ENCODE measurements at places on chromosomes 4 and X.

DNA sequence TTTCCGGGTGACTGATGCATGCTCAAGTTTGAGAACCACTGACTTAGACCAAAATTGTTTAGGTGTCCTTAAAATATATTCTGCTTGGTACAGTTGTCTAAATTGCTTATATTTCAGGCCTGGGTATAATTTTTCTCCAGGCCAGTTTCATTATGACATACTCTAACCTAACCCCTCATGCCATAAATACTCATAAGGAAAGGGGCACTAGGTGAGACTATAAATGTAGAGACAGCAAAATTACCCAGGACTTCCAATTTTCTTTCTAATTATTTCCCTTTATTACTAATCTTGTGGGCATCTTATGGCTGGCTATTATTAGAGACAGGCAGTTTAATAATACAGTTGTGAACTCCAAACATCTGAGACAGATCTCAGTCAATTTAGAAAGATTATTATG lies 150.2 kb downstream of the RRAGB start:
- no peak for DNase-seq

GRCh38 chr4:155684892-155685541 lies 18.4 kb downstream of the GUCY1A1 start:
- no peak for DNase-seq

GRCh38 chrX:70970482-70970995 lies 39.6 kb upstream of the SLC7A3 start:
- DNase-seq, result peak; percentile 1

DNA sequence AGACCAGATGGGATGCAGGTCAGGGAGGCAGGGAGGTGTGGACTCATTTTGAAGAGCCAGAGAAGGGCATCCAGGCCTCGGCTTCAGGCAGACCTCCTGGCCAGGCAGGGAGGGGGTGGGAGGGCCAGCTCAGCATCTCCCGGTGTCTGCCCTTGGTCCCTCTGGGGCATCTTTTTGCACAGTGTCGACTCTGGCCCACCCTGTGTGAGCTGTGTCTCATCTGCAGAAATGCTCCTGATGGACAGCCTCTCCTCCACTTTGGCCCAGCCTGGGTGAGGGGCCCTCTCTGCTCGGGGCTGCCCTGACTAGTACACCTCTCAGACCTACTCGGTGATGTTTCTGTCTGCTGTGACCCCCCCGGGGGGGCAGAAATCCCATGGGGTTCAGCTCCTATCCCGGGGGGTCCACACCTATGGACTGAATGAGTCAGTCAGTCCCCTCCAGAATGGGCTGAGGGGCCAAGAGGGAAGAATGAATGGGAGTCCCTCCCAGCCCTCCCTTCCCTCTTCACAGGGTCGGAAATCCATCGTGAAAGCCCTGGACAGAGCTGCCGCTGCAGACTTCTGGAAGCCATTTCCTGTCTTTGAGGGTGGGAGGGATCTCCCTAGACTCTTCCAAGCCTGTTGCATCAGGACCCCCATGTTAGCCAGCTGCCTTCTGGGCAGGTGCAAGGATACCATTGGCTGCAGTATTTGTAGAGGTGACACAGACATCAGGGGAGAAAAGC lies 196.7 kb upstream of the PSAPL1 start:
- no peak for DNase-seq

GRCh38 chrX:67207912-67208311 lies 335.9 kb upstream of the AR start:
- no peak for DNase-seq

GRCh38 chr4:115456231-115456630 lies 342.8 kb upstream of the NDST4 start:
- DNase-seq, result no peak

GRCh38 chrX:148310426-148311165 lies 189.8 kb upstream of the AFF2 start:
- no peak for DNase-seq

- peak; percentile 22 for DNase-seq
Observed at GRCh38 chr4:26803211-26803861, 57.3 kb upstream of the STIM2 start.

GRCh38 chr4:25160714-25161592 lies 704 bp upstream of the SEPSECS start:
- no peak for DNase-seq

DNA sequence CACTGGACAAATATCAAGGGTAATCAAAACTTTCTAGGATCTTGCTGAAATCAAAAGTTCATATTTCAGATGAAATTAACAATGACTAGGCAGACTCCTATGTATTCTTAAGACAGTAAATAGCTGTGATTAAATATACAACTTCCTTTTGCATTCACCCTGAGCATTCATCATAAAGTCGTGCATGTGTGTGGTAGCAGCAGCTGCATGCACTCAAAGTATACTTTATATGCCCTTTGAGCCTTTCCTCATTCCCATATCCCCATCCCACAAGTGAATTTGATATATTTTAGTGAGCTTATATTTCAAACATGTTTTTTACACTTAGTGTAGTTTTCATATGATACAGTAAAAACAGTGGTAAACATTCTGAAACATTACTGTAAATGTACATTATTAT lies 959.0 kb downstream of the C4orf33 start:
- no peak for DNase-seq

GRCh38 chrX:68232206-68232605 lies 201.1 kb downstream of the OPHN1 start:
- DNase-seq, result no peak

- peak; percentile 77 for DNase-seq
Observed at GRCh38 chr4:726235-726787, 20.7 kb downstream of the PCGF3 start.

GRCh38 chrX:96474741-96475125 lies 209.9 kb upstream of the DIAPH2 start:
- DNase-seq, result no peak

- DNase-seq, result no peak
Observed at GRCh38 chrX:44952329-44953027, 79.5 kb downstream of the KDM6A start.

DNA sequence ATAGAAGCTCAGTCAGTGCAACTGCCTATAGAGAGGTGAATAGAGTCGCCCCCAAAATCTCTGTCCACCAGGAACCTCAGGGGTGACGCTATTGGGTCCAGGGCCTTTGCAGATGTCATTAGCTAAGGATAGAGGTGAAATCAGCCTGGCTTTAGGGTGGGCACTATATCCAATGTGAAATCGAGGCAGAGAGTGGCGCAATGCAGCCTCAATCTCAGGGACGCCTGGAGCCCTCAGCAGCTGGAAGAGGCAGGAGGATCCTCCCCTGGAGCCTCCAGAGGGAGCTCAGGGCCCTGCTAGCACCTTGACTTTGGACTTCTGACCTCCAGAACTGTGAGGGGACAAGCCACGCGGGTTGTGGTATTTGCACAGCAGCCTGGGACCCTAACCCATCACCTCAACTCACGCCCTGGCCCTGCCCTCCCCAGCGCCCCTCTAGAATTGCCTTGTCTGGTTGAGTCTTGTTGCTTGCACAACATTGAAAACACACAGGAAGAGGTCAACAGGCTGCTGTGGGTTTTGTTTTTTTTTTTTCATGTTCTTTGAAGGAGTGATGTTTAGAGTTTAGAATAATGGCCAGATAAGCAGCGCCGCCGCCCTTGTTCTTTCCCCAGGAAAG lies 89.4 kb upstream of the PSAPL1 start:
- no peak for DNase-seq

GRCh38 chr4:112564706-112565270 lies 48.8 kb upstream of the NEUROG2 start:
- no peak for DNase-seq

DNA sequence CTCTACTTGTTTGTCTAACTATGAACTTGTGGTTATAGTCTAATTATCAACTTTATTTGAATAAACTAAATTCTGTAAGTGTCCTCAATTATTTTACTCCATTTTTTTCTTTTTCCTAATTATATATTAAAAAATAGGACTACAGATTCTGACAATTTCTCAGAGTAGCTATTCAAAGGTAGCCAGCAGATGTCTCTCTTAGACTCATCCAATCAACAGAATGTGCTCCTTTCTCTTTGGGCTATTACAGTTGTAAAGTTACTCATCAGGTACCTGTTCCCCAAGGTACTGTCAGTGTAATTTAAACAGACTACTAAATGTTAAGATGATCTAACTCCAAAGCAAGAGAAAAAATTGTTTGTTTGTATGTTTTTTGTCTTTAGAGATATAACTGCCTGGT lies 248.6 kb downstream of the PCDH18 start:
- DNase-seq, result peak; percentile 25

DNA sequence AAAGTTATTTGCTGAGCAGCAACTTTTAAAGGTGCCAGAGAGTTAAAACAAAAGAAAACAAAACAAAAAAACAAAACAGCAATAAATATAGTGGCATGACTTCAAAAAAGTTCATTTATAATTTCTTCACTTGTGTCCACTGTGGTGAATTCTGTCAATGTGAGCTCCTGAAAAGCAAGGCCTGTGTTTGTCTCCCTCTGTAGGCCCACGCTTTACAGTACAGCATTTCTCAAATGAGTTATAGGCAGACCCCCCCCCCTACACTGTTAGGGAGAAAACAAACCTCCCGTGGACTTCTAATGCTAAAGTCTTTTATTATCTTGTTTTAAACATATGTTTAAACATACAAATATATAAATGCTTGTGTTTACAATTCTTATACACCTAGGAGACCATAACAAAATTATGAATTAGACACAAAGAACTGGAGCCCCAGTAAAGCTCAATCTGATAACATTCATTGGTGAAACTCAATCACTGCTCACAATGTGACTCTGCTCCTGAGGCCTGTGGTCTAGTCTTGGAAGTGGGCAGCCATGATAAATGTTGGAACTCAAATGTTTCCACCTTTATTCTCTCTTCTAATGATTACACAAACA lies 47.0 kb upstream of the SCOC start:
- DNase-seq, result peak; percentile 45

GRCh38 chr4:86522349-86522748 lies 71.8 kb upstream of the PTPN13 start:
- DNase-seq, result no peak

- DNase-seq, result no peak
Observed at GRCh38 chr4:93320356-93320755, 508.2 kb upstream of the ATOH1 start.

GRCh38 chrX:2638279-2638678 lies 52.8 kb upstream of the CD99 start:
- DNase-seq, result no peak

GRCh38 chrX:3563451-3563850 lies 150.0 kb downstream of the PRKX start:
- DNase-seq, result no peak
